ENCODE measurements at places on chromosomes 7 and 10.

- no peak for DNase-seq
Measured at GRCh38 chr10:124829447-124830115, 28.0 kb downstream of the ABRAXAS2 start.

DNA sequence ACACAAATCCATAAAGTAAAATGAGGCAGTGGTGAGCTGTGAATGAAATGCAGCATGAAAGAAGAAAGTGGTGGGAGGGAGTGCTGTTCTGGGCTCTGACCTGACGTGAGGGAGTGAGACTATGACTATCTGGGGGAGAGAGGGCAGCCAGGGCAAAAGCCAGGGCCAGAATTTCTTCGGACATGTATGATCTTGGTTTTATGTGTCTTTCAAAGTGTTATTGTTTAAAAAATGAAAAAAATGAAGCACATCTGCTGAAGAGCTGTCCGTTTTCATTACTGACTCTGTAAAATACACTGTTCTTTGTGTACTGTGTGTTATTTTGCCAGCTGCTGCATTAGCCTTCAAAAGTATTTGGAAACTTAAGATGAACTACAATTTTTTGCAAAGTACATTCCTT, 70.2 kb upstream of the KLF14 start:
- DNase-seq: no peak

DNA sequence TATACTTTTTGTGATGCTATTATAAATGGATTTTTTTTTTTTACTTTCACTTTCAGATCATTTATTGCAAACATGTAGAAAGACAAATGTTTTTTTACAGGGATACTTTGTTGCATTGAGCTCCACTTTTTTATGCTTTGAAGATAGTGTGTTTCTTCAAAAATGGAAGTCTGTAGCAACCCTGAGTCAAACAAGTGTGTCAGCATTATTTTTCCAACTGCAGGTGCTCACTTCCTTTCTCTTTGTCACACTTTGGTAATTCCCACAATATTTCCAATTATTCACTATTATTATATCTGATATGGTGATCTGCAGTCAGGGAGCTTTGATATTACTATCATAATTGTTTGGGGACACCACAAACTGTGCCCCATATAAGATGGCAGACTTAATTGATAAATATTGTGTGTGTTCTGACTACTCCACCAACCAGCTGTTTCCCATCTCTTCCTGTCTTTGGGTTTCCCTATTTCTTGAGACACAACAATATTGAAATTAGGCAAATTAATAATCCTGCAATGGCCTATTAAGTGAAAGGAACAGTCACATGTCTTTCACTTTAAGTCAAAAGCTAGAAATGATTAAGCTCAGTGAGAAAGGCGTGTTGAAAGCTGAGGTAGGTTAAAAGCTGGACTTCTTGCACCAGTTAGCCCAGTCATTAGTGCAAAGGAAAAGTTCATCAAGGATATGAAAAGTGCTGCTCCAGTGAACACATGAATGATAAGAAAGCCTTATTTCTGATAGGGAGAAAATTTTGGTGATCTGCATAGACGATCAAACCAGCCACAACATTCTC, 231.3 kb upstream of the SH2B2 start:
- no peak for DNase-seq

DNA sequence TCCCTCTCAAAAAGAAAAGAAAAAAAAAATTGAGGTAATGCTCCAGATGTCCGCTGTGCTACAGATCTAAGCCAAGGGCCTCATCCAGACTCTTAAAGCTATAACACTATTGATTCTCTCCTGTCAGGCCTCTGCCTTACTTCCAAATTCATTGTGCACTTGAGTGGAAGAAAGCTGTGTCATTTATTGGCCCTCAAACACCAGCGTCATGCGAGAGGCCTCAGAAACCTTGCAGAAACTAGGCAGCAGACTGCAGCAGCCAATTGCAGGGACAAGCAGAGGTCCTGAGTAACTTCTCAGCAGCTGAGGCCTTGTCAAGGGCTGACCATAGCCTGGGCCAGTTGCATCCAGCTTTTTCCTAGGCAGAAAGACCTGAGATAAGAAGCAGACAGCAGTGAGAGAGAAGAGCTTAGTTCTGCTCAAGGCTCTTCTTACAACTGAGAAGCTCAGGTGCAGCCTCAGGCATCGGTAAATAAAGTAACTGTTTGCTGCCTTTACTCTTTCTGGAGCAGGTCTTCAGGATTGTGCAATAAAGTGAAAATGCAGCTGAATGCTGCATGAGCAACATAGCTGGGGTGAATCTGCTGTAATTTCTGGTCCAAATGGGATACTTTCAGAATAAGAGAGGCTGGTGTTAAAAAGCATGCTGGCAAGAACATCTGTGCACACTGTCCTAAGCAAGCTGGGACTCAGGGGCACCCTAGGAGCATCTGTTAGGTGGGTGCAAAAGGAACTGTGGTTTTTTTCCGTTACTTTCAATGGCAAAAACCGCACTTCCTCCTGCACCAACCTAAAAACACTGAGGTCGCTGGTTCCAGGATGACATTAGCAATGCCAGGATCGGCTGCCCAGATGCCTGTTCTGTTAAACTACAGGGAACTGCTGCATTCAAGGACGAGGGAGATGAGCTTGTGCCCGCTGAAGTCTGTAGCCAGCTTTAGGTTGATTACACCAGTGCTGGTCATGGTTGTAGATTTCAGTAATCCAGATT, 181.8 kb upstream of the PFKP start:
- no peak for DNase-seq

GRCh38 chr7:34982371-34983019, 54.8 kb downstream of the DPY19L1 start:
- DNase-seq: no peak

DNA sequence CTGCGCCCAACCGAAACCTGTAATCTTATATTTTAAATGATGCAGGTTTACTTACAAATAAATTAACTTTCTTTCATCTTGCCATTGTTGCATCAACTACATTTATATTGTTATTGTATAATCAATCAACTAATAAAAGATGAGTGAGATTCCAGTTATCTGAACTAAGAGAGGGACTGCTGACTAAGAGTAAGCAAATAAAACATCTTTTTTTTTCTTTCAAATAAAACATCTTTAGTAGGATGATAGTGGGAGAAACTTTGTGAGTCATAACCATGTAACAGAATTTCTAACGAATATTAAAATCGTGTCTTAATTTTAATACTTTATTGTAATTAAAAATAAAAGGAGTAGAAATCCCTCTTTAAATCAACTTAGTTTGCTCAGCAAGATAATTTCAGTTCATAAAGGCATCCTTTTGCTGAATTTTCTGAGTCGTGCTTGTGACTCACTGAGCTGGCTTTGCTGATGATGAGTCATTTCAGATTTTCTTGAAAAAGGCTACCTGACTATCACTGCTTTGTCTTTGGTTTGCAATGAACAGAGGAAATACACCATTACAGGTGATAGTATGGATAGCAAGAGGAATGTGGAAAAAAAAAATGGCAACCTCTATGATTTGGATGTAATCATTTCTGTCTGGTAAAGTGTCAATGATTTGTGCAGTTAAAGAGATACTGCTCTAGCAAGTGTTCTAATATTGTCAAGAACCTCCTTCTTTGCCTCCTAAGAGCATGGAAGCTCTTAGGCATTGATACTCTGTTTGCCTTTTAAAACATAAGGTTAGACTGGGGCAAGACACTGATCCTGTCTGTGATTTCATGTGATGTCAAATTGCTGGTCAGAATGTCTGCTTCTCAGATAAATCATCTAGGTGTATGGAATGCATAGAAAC, 119.5 kb downstream of the GPR158 start:
- DNase-seq: no peak

DNA sequence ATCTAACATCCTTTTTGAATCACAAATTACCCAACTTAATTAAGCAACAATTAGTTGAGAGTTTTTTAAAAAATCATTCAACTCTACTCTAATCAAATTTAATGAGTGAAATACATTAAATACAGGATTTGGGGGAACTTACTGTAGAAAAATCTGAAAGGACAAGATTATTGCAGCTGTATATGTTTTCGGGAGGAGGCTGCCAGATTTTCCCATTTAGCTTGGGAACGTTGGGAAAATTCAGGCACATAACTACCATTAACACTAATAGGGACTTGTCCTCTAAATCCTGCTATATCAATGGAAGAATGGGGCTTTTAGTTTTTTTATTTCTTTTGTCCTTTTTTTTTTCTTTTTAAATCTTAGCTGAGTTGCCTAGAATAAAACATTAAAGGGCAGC, 691.4 kb upstream of the FZD8 start:
- DNase-seq: no peak

DNA sequence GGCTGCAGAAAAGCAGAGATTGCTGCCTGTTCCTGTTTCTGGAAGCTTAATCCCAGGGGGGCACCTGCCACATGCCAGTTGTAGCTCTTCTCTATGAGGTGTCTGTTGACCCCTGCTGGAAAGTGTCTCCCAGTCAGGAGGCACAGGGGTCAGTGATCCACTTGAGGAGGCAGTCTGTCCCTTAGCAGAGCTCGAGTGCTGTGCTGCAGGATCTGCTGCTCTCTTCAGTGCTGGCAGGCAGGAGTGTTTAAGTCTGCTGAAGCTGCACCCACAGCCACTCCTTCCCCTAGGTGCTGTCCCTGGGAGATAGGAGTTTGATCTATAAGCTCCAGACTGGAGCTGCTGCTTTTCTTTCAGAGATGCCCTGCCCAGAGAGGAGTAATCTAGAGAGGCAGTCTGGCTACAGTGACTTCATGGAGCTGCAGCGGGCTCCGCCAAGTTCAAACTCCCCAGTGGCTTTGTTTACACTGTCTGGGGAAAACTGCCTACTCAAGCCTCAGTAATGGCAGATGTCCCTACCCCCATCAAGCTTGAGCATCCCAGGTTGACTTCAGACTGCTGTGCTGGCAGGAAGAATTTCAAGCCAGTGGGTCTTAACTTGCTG, 57.6 kb upstream of the CROT start:
- DNase-seq: no peak

DNA sequence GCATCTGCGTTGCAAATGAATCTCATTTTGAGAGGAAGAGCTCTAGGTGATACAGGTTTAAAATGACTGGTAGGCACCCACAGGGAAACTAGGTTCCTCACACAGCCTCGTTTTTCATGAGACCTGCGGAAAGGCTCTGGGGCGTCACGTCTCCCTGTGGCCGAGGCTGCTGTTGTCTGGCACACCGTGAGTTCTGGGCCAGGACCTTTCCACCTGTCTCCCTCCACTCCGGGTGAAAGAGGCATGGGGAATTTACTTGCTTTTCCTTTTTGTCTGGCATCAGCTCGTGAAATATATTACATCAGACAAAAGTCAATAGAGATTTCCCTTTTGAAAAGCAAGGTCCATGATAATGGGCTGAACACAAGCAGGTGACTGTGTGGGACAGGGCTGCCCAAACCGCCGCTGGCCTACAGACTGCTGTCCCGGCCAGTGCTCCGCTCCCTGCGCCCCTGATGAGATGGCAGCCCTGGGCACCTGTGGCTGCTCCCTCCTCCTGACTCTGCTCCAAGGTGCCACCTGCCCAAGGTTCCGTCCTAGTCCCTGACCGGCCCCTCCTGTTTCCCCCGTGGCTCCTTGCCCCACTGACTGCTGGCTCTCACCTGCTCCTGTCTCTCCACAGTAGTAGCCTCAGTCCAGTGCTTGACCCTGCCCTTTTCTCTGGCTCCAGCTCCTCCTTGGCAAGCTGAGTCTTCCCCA, 109.6 kb downstream of the NKX6-2 start:
- DNase-seq: no peak

GRCh38 chr7:69508736-69509135, 89.5 kb upstream of the AUTS2 start:
- DNase-seq: no peak

- DNase-seq: no peak
Measured at GRCh38 chr7:139566075-139566474, 42.6 kb downstream of the CLEC2L start.

DNA sequence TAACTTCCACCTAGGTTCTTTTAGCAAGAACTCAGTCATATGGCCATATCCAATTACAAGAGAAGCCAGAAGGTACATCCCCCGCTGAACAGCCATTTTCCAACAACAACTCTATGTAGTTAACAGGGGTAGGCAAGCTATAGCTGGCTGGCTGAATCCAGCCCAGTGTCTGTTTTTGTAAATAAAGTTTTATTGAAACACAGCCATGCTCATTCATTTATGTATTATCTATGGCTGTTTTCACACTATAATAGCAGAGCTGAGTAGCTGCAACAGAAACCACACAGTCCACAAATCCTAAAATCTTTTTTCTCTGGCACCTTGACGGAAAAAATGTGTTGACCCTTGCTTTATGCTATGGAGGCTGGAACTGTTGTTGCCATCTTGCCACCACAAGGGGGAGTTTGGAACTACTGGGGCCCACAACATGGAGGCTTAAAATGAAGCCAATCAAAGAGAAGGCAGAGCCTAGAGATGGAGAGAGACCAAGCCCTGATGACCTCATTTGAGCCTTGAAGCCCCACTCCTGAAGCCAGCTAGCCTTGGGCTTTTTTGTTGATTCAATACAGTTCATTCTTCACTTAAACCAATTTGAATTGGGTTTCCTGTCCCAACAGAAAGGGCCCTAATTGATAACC, 33.3 kb upstream of the XPNPEP1 start:
- DNase-seq: no peak

DNA sequence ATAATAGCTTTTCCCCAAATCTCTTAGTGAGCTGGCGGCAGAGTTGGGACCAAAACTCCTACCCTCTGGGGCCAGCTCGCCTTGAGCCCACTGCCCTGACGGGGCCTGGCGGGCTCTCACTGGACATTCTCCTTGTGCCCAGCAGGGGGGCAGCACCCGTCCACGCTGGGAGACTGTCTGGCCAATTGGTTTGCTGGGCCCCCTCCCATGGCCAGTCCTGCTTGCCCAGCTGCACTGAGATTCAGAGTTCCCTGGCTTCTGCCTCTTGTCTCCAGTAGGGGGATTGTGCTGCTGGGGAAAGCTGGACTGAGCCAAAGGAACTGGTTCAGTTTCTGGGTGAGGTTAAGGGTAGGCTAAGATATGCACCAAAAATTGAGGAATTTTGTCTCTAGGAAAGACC, 59.8 kb downstream of the RAMP3 start:
- no peak for DNase-seq

GRCh38 chr7:108328174-108328651, 128.0 kb downstream of the NRCAM start:
- no peak for DNase-seq

DNA sequence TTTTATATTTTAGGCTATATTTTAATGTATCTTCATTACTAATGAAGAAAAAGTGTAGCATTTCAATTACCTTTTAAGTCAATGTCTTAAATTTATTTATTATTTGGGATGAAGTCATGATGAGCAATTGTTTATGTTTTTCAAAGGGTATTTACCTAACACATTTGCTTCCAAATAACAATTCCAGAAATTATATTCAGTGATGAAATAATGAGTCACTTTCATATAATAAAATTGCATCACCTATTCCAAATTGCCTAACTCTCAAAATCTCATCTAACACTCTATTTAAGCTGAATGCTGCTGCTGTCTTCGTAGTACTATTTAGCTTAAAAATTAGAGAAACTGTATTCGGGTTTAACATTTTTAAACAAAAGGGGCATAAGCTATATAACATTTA, 97.7 kb downstream of the PRKG1 start:
- no peak for DNase-seq

DNA sequence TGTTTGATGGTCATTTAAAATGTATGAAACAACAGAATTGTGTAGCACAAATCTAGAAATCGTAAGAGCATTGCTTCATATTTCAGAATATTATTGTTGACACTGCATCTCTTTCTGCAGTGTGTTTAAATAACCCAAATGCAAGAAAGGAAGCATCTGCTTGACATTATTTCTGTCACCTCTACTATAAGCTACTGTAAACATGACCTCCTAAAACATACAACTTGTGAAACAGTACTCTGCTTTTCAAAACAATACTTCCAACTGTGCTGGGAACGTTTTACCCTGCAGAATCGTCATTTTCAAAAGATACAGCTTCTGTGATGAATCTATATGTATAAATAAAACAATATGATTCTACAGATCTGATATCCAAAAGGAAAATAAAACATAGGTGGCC, 82.0 kb downstream of the RNF133 start:
- no peak for DNase-seq
